ENCODE measurements at places on chromosomes 11 and 22. TPM values are rescaled to one million over a fixed set of nuclear protein-coding genes. Genes with fewer than 3 reads are reported as not detected.

- DNase-seq = no peak
Observed at GRCh38 chr11:31757260-31757835, 53.8 kb downstream of the PAX6 start.

DNA sequence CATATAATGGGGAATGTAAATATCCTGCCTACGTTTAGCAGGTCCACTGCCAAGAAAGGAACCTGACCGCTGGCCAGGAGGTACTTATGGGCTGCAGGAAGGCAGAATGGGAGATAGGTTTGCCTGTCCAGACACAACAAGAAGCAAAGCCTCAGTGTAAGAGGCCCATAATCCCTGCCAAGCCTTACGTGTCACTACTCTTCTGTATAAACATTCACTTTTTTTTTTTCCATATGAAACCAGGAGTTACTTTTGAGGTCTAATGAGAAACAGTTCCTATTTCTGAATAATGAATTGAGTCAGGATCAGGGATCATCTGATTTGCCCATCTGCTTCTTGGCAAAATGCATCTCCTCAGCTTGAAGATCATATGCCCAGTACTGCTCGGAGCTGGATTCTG lies 230.2 kb downstream of the NTM start:
- DNase-seq = no peak

DNA sequence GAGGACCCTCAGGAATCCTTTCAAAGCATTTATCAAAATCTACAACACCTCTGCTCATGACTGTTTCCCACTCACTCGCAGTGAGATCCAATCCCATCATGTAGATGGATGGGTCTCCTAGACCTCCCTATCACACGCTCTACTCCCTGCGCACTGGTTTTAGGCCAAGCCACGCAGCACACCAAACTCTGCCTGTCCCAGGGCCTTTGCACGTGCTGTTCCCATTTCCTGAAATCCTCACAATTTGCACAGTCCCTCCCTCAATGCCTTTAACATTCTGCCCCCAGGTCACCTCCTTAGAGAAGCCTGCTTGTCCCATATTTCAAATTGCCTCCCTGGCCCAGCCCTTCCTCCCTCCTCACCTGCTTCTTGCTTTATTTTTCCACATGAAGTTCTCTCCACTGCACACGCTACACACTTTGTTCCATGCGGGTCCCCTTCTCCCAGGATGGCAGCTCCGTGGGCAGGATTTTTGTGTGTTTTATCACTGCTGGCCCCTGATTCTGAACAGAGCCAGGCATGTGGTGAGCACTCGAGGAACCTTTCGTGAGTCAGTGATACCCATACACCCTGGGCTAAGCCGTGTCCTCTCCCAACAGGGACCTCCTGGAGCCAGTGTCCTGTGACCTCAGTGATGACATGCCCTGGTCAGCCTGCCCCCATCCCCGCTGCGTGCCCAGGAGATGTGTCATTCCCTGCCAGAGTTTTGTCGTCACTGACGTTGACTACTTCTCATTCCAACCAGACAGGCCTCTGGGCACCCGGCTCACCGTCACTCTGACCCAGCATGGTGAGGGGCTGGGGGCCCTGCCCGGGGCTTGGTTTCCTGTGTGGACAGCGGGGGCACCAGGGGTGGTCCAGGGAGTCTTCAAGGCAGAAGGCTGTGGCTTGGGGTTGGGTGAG lies 12.2 kb downstream of the CSF2RB start:
- DNase-seq = no peak

The MYOD1 gene
- not detected for total RNA-seq

All from mucosa of descending colon (tissue), 3 donors.